Stimulated activated CD8-positive, alpha-beta memory T cell treated with anti-CD3 and anti-CD28 coated beads, Interleukin-15, amount 100 ng/mL, for 48 hours (primary cell): ENCODE measurements at places on chromosomes 16 and 17.
A peak's percentile ranks its signal among the peaks of the same experiment; 100 is the strongest.

DNA sequence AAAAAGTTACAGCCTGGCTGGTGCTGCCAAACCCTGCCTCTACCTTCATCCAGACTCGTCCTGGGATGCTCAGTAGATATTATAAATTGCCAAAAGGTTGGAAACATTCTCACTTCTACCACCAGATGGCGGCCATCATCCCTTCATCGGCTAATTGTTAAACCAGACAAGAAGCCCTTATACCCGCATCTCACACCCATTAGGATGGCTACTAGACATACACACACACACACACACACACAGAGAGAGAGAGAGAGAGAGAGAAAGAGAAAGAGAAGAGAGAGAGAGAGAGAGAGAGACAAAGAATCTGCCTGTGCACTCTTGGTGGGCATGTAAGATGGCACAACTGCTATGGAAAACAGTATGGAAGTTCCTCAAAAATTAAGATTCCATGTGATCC, 15.0 kb upstream of the SCIMP start:
- peak; percentile 30 for DNase-seq

- no peak for DNase-seq
Observed at GRCh38 chr16:84670063-84670462, 21.8 kb downstream of the KLHL36 start.

GRCh38 chr16:3935921-3936320, 55.4 kb upstream of the CREBBP start:
- DNase-seq, result no peak

DNA sequence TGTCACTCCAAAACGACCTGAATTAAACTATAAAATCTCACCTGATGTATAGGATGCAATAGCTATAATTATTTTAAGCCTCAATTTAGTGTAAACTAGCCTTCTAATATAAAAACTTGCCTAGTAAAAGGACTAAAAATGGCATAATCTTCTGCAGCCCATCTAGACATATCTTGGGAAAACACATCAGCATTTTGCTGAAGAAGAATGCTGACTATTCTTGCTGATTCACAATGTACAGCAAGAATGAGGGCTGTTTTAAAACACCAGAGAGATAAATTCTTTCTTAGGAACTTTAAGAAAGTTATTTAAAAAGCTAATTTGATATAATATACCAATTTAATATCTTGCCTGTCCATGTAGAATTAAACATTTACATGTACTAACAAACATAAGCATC, 63.2 kb downstream of the SHCBP1 start:
- no peak for DNase-seq

DNA sequence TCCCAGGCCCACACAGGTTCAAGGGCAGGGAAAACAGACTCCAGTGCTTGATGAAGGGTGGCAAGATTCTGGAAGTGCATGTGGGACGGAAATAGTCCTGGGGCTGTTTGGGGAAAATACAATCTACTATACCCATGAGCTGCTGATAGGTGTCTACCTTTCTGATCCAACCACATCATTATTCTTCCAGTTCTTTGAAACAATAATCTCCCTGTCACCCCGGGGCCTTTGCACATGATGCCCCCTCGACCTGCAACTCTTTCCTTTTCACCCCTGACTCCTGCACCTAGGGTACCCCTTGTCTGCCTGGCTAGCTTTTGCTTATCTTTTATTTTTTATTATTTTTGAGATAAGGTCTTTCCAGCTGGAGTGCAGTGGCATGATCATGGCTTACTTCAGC, 45.0 kb downstream of the LDHD start:
- no peak for DNase-seq

DNA sequence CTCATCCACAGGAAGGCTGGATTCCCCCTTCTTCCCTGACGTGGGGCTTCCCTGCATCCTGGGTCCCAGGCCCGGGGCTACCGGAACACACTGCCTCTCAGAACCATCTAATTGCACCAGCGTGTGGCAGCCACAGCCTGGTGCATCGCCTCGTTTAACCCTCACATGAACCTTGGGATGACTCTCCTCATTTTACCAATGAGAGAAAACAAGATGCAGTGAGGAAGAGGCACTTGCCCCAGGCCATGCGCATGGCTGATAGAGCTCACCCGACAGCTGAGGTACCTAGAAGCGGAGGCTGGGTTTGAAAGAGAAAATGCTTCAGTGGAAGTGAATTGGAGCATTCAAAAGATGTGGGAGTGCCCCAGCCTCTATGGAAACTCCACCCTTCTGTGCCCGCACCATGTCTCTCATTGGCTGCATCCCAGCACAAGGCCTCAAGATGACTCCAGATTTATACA, 162.3 kb downstream of the KATNIP start:
- DNase-seq, result no peak

DNA sequence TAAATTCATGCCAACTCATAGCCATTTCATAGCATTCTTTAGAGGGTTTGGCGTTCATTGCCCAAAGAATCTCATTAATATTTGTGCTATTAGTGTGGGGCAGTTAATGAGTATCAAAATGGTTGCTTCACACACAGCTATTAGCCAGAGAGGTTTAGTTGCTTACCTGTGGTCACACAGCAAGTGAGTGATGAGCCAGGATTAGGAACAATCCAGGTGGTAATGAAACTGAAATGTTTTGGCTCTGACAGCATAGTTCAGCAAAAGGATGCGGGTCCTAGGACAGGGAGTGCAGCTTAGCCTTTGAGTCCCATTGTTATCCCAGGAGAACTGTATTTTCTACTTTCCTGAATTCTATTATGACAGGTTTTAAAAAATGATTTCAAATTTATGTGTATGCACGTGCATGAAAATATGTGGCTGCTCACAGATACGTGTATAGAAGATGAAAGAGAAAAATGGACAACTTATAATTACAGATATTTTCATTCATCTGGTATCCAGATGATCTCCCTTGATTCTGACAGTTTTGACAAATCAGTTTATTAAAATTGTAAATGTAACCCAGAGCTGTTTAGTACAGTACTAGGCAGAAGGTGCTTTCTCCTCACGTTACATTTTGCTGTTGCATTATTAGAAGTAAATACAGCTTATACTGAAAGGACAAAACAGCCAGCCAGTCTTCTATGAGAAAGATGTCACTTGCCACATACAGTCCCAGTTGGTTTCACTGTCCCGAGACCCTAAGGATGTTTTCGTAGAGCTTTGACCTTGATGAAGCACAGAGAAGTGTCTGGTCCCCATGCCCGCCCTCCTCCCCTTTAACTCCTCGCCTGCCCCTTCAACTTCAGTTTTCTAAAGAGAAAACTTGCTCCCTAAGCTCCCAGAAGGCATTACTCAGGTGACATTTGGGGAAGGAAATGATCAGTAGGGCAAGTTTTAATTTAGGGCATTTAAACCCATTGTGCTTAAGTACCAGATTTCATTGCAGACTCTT, 99.8 kb upstream of the TBX2 start:
- DNase-seq, result no peak

DNA sequence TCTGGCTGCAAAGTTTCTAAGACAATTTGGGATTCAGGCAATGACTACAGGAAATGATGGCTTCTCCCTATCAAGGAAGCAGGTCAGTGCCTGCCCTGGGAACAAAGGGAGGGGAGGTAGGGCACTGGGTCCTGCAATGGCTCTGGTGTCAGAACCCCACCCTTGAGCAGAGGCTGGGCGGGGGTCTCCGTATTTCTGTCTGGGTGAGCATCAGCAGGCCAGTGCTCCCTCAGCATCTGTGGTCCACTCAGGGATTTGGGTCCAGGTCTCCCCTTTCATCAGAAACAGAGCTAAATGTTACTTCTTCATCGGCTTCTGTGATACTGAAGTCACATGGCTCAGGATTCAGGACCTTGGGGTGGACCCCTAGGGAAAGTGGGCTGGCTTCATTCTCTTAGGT, 195.5 kb upstream of the CDH5 start:
- no peak for DNase-seq

DNA sequence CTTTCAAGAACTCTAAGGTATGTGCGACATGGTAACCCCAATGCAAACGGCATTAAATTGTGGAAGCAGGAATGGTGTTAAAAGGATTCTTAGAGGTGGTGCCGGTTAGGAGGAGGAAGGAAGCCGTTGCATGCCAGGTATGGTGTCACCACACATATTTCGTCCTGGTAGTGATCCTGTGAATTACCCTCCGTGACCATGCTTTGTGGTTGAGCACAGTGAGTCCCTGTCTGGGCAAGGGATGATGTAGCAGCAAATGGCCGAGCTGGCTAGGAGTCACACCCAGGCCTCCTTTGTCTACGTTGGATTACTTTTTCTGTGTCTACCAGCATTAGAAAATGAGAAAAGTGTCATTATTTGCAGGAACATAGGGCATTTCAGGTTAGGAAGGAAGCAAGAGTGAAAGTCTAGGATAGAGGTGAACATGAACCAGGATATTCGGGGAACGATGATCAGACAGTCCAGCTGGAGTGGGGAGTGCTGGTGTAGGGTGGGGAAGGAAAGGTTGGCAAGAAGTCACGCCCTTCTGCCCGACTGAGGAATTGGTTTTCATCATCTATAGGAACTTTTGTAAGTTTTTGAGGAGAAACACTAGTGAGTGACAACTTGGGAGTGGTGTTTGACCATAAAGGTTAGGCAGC, 123.5 kb downstream of the PRKCA start:
- DNase-seq, result no peak

DNA sequence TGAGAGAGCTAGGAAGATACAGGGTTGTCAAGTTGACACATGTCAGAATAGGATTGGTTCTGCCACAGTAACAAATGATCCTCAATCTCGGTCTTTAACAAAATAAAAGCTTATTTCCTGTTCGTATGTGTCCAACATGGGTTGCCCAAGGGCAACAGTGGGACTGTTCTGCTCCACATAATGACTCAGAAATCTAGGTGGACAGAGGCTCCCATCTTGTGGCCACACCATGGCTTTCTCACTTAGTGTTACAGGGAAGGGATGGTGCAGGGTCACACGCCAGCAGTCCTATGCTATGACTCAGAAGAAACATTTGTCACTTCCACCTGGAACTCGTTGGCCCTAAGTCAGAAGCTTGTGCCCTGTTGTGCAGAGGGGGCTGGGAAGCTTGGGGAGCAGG, 364.9 kb downstream of the SNX29 start:
- no peak for DNase-seq

- DNase-seq, result no peak
Observed at GRCh38 chr16:48053418-48053745, 102.4 kb downstream of the ABCC12 start.

DNA sequence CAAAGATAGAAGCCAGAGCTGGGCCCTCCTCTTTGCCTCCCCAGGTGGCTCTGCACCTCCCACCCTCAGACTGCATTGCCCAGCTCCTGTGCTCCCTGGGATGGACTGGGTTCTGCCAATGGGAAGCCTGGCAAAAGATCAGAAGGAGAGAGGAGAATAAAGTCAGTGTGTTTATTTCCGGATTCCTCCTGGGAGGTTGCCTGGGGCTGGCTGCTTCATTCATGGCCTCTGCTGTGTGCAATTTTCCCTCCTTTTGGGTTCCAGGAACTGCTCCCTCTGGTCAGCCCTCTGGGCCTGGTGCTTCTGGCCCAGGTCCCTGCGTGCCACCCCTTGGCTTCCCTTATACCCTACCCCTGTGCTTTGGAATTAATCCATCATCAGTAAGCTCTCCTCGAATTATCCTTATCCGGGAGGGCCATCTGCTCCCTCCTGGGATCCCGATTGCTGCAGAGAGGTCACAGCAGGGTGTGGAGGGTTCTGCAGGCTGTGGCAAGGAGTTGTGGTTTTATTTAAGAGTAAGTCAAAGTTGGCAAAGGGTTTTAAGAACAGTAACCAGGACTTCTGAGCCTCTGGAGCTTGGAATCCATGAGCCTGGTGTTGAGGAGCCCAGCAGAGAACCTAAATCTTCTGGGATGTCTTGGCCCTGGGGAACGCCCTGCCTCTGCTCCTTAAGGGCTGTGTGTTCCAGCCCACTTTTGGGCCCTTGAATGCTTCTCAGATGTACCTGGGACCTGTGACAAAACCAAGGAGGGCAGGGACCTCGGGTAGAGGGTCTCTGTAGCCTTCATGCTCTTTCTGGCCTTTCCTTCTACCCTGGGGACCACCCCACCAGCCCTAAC, 8.2 kb upstream of the MMP2 start:
- no peak for DNase-seq

- no peak for DNase-seq
Observed at GRCh38 chr16:49601576-49601975, 228.0 kb downstream of the C16orf78 start.

DNA sequence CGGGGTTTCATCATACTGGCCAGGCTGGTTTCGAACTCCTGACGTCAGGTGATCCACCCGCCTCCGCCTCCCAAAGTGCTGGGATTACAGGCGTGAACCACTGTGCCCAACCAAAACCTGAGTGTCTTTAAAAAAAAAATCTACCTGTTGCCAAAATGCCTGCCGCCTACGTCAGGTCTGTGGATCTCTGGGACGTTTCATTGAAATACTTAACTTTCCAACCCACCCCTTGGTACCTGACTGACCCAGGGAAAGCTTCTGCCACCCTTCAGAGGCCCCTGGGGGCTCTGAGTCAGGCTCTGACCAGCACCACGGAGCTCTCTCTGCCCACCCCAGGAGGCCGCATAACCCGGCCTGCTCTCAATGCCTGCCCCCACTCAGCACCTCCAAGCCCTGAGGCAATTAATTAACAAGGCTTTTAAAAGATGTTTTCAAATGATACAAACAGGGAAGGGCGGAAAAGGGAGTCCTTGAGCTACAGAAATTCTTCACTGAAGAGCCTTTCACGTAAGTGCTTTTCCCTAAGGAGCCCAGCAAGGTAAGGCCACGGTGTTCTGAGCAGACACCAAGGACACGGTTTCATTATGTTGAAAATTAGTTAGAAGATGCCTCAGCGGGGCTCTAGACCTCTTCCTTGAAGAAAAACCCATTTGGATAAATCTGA, 29.3 kb upstream of the GSG1L start:
- no peak for DNase-seq

DNA sequence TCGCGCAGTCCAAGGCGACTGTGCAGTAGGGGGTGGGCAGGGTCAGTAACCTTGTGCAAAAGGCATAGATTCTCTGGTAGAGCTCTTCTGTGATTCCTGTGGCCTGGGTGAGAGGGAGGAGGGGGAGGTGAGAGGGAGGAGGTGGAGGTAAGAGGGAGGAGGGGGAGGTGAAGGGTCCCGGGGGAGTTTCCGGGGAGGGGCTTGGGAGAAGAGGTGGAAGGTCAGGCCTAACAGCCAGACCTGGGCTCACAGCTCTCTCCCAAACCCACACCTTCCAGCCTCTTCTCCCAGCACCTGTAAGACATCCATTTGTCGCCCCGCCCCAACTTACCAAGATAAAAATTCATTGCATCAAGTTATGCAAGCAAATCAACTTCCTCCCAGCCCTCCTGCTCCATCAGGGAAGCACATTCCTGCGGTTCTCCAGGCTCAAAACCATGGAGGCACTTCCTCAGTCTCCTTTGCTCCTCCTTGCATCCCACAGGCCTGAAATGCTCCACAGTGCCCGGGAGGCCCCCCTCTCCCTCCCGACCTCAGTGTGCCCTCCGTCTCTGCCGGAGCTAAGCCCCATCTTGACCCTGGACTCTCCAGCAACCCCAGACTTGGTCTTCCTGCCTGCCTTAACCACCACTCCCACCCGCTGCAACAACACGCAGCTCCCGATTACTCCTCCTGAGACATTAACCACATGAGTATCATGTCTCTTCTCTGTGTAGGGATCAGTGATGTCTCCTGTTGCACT, 30.5 kb downstream of the PIK3R6 start:
- no peak for DNase-seq

GRCh38 chr17:29042026-29042678, 789 bp upstream of the PIPOX start:
- DNase-seq, result no peak

GRCh38 chr17:18017958-18018357, 21.0 kb downstream of the ATPAF2 start:
- no peak for DNase-seq
